ENCODE measurements at places on chromosomes 1 and 21. TPM values are rescaled to one million over a fixed set of nuclear protein-coding genes. Genes with fewer than 3 reads are reported as not detected.

- no peak for DNase-seq
These were observed 29.4 kb downstream of the KAZN start for GRCh38 chr1:14627608-14628489.

DNA sequence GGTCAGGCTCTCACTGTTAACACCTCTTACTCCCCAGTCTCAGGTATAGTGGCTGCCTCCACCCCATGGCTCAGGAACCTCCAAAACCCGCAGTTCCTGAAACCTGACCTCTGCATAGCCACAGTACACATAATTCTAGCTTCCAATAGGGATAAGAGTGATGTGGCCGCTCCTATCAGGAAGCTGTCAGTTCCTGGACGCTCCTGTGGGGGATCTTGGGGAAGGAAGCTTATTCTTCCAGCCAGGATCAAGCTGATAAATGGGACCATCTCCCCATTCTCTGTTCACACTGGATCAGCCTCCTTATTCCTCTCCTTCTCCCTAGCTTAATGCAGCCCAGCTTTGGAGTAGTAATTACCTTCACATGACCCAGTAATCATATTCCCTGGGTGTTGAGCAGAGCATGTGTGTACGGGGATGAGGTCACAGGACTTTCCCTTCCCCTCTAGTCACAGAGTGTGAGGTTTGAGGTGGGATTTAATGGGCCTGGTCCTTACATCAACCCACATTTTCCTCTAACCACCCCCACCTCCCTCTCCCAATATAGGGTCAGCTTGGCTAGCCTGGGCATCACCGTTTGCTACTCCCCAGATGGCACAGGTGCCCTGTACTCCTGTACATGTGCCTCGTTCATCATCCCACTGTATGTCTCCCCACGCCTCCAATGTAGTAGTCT lies 7.0 kb upstream of the POU3F1 start:
- peak; percentile 41 for DNase-seq

DNA sequence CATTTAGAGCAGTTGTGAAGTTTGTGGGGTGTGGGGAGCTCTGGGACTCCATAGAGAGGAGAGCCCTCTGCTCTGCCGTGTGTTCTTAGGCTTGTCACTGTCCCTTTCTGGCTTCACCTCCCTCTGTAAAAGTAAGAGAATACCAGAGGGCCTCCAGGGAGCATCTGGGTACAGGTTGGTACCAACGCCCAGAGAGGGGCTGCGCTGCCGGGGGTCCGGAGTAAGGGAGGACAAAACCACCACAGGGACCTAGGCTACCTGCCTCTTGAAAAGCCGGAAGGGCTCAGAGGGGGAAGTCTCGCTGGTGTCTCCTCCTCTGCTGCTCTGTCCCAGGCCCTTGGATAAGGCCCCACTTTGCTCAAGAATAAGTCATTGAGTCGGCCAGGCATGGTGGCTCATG lies 3.1 kb upstream of the TINAGL1 start:
- no peak for DNase-seq

- DNase-seq = no peak
These were observed 209.0 kb downstream of the DYRK1A start for GRCh38 chr21:37575580-37575979.

GRCh38 chr1:55285834-55286233 lies 70.7 kb upstream of the USP24 start:
- no peak for DNase-seq

GRCh38 chr1:192775631-192776030 lies 33.2 kb upstream of the RGS2 start:
- no peak for DNase-seq

- no peak for DNase-seq
These were observed 20.1 kb downstream of the OSBPL9 start for GRCh38 chr1:51636764-51637522.

GRCh38 chr1:25800703-25801377 lies 847 bp downstream of the SELENON start:
- no peak for DNase-seq

DNA sequence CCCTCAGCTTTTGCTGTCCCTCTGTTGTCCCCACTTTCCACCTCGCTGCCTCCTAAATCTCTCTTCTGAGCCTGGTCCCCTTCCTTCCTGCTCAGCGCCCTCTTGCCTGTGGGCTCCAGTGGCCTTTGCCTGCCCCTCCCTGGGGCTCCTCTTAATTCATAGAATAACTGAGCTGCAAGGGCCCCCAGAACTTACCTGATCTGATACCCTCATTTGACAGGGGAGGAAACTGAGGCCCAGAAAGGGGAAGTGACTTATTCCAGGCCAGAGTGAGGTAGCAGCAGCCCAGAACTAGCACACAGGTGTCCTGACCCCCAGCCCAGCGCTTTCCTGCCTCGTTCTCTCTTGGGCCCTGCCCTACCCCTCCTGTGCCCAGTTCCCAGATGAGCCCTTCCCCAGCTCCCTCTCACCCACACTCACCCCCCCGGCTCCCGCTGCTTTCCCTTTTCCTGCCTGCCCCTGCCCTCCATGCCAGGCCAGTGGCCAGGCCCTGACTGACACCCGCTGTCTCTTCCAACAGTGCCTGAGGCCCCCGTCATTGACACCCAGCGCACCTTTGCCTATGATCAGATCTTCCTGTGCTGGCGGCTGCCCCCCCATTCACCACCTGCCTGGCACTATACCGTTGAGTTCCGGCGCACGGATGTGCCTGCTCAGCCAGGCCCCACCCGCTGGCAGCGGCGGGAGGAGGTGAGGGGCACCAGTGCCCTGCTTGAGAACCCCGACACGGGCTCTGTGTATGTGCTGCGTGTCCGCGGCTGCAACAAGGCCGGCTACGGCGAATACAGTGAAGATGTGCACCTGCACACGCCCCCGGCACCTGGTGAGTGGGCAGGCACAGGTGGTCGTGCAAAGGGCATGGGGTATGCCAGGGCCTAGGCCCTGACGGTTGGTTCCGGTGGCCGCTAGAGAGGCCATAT lies 5.7 kb downstream of the TRIM46 start:
- no peak for DNase-seq

DNA sequence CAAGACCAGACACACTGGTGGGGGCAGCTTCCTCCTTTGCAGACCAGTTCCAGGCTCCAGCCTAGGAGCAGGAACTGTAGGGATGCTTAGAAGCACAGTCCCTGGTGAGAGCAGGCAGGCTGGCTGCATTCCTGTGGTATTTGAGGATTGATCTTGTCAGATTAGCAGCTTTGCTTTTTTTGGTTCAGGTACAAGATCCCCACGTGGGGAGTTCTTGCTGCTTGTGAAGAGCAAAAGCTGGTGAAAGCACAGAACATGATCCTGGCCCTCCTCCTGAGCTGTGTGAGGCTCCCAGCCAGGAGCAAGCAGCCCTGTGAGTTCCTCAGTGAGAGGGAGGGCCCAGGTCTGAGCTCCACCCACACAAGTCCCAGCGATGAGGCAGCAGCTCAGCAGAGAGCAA lies 75.3 kb upstream of the ARTN start:
- peak; percentile 55 for DNase-seq

GRCh38 chr21:24205319-24205718 lies 1402.0 kb downstream of the MRPL39 start:
- DNase-seq = no peak

DNA sequence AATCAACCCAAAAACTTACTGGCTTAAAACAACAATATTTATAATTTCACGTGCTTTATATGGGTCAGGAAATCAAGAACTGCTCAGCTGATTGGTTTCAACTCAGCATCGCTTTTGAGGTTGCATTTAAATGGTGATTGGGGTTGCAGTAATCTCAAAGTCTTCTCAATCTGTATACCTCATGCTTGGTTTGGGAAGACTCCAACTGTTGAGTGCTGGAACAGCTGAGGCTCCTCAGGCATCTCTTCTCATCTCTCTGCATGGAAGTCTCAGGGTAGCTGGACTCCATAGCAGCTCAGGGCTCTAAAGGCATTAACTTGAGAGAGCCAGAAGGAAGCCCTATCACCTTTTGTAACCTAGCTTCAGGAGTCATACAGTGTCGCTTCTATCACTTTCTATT lies 35.1 kb downstream of the AK5 start:
- DNase-seq = no peak

DNA sequence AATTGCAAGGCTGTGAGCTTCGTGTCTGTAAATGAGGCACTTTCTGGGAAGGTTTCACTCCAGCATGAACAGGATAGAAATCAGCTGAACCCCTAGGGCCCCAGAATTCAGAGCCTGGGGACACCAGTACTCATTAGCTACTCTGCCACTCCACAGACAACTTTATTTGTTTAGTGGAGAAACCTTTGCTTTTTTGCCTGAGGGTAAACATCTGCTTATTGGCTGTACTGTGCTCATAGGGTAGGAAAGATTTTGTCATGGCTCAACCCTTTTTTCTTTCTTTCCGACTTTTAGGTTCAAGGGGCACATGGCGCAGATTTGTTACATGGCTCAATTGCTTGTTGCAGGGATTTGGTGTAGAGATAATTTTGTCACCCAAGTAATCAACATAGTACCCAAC lies 138.4 kb upstream of the BACE2 start:
- no peak for DNase-seq

GRCh38 chr1:34843392-34844251 lies 15.9 kb downstream of the SMIM12 start:
- DNase-seq = no peak

DNA sequence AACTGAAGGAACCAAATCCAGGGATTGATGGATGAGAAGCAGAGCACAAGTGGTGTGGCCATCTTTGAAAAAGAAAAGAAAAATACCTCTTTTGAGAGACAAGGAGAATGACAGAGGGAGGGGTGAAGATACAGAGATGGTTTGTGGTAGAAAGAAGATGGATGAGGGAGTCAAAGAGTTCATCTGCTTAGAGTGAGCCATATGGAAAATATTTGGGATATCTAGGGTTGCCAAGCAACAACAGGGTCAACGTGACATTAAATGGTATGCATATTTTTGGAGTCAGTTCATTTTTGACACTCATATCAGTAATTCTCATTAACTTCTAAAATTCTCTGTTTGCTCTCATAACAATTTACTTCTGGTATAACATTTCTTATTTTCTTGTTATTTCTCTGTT lies 50.7 kb downstream of the MACF1 start:
- no peak for DNase-seq

- DNase-seq = peak; percentile 43
These were observed 163.6 kb downstream of the ST6GALNAC3 start for GRCh38 chr1:76238094-76238628.

GRCh38 chr1:31579374-31579773 lies 3.1 kb downstream of the TINAGL1 start:
- DNase-seq = no peak

DNA sequence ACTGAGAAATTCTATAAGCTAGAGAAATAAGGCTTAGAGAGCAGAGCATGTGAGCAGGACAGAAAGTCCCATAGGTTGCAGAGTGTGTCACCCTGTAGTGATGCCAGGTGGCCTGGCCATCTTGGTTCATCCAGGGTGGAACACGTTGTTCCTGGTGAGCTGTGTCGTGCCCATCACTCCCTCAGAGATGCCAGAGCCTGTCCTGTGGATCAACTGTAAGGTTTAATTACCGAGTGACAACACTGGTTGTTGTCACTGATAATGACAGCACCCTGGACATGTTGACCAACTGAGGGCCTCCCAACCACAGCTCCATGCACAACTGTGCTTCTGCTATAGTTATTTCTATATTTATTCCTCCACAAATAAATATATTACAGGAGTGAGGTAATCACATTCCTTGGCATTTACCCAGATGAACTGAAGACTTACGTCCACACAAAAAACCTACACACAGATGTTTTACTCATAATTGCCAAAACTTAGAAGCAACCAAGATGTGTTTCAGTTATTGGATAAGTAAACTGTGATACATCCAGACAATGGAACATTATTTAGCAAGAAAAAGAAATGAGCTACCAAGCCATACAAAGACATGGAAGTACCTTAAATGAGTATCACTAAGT lies 6.2 kb downstream of the C1orf198 start:
- no peak for DNase-seq

GRCh38 chr1:183075861-183076260 lies 52.6 kb downstream of the LAMC1 start:
- no peak for DNase-seq

GRCh38 chr21:16532840-16533239 lies 803.1 kb downstream of the USP25 start:
- no peak for DNase-seq

DNA sequence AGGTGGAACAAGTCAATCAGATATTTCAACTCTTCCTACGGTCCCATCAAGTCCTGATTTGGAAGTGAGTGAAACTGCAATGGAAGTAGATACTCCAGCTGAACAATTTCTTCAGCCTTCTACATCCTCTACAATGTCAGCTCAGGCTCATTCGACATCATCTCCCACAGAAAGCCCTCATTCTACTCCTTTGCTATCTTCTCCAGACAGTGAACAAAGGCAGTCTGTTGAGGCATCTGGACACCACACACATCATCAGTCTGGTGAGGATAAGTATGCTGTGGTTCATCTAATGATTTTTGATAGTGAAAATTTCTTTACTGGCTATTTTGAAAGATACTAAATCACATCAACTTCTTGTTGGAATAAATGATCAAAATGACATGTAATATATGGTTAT lies 67.7 kb upstream of the MPC2 start:
- DNase-seq = no peak

DNA sequence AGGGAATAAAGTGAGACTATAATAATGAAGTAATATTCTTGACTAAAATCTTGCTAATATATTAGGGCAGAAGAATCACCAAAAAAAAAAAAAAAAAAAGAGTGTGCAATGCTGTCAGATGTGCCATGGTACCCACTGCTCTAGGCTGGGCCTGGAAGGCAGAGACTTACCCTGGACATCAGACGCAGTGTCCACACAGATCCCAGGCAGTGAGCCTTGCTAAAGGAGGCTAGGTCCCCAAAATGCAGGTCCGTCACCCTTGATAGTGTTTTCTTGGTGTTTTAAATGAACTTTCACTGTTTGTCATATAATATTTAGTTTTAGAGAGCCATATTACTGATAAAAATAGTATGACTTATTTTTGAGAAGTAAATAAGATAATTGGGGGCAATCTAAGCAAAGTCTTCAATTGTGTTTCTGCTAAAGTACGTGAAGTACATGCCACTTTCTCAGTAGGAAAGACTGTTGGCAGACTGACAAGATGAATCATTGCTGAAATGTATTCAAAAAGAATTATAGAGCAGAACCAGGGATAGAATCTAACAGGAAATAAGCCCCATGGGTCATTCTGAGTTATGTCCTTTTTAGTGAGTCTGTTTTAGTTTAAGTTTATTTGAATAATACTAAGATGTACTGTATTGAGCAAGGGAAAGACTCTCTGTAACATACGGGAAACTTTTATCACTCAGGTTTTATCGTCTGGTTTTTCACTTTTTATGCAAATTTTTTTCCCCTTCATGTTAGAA lies 74.6 kb upstream of the PDC start:
- DNase-seq = no peak

Gene AGPAT3
- total RNA-seq = 4.4 TPM

Gene CFAP74
- not detected for total RNA-seq

Gene UBXN11
- 8.0 TPM for total RNA-seq

Gene DIRAS3
- 0.21 TPM for total RNA-seq

Gene PRRX1
- total RNA-seq = not detected

Gene SPRR2A
- not detected for total RNA-seq

Gene CRNN
- total RNA-seq = not detected

Gene KLHDC9
- 6.3 TPM for total RNA-seq

Gene SH2D2A
- total RNA-seq = 3.4 TPM

Gene C1orf141
- total RNA-seq = not detected

Gene FTCD
- total RNA-seq = 3.3 TPM

Gene ARMH1
- 0.62 TPM for total RNA-seq

Gene KRTAP12-2
- not detected for total RNA-seq

Gene DPT
- not detected for total RNA-seq

Gene LYST
- total RNA-seq = 0.16 TPM

Gene KIAA1614
- total RNA-seq = 2.3 TPM

Measured in GM23338 (cell line).